Left renal cortex interstitium (tissue), 4 donors: ENCODE measurements at places on chromosomes 5 and 9.

DNA sequence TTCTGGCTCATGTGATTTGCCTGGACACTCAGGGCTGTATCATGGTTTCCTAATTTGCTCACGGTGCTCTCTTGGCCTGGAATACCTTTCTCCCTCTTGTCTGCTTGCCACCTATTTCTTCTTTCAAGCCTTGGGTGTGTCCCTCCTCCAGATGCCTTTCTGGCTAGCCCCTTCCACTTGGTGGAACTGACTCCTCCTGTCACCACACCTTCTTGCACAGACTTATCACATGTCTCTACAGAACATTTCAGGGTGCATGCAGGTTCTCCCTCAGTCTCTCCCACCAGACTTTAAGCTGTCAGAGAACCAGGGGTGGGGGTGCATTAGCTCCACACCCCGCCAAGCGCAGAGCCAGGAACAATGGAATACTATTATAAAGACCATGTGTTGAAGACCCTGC, 1.9 kb downstream of the TBC1D2 start:
- DNase-seq = no peak

DNA sequence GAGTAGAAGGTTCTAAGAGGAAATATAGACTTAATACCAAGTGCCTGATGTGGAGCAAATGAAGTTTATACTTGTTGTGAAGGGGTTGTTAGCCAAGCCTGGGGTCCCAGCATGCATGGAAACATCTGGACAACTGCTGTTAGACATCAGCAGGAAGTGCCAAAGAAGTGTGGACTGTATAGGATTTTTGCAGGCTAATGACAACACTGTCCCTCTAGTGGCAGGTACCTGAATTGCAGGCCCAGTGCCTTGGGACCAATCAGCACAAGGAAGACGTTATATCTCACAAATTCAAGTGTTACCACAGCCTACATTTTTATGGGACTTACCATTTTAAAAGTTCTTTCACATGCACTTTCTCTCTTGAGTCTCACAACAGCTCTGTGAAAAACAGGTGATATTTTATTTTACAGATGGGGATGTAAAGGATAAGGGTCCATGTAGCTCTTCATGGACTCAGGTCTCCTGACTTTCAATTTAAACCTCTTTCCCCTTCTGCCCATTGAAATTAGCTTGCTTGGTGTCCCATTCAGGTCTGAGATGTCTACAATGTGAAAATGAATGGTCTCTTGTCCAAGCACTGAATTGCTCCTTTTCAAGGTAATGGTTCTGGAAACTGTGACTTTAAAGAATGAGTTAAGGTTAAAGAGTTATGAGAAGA, 89.0 kb upstream of the MAP1B start:
- peak; percentile 20 for DNase-seq

DNA sequence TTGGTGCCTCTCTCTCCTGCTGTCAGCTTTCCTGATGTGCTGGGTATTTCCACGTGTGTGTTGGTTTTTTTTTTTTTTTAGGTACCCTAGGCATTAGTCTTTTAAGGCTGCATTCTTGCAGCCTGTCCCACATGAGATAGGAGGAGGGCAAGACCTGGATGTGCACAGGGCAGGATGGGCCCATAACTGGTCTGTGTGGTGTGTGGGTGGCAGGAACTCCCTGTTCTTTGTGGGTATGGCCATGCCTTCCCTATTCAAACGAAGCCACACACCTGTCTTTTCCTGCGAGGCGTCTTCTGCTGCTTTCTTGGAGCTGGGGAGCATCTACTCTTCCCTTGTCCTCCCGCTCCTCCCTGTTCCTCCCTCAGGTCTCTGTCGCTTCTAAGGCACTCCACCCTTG, 6.8 kb downstream of the SYK start:
- DNase-seq = no peak

DNA sequence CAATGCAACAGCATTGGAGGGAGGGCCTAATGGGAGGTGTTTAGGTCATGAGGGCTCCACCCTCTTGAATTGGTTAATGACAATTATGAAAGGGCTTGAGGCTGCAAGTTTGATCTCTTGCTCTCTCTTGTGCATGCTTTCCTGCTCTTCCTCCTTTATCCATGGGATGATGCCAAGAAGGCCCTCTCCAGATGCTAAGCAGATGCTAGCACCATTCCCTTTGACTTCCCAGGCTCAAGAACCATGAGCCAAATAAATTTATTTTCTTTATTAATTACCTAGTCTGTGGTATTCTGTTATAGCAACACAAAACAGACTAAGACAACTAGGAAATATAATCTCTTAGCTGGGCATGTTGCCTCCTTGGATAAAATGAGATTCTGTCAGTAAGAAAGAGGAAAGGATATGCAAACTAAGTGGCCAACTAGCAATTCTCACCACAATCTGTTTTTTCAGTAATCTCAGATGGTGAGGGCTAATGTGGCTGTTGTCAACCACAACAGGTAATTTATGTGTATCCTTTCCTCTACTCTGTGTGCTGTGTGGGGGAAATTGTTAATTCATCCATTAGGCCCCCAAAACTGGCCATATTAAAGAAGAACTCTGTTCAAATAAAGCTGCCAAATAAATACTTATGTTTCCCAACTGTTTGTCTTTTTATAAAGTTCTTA, 269.1 kb upstream of the CD180 start:
- no peak for DNase-seq

GRCh38 chr9:110077925-110078324, 130.0 kb downstream of the C9orf152 start:
- DNase-seq = no peak

DNA sequence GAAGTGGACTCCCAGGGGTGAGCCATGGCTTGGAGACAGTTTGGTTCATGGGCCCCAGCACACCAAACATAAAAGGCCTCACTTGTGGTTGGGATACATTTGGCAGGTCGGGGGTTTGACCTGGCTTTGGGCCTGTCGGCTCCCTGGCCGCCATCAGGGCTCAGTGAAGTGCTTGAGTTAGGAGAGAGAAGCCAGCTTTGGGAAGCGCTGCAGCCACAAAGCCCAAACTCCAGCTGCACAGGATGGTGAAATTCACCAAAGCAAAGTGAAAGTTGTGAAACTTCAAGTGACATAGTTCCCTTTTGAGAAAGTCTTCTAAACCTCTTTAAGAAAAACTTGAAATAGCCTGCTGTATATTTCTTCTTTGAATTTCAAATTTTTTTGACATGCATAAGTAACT, 27.5 kb downstream of the SLC46A2 start:
- no peak for DNase-seq

DNA sequence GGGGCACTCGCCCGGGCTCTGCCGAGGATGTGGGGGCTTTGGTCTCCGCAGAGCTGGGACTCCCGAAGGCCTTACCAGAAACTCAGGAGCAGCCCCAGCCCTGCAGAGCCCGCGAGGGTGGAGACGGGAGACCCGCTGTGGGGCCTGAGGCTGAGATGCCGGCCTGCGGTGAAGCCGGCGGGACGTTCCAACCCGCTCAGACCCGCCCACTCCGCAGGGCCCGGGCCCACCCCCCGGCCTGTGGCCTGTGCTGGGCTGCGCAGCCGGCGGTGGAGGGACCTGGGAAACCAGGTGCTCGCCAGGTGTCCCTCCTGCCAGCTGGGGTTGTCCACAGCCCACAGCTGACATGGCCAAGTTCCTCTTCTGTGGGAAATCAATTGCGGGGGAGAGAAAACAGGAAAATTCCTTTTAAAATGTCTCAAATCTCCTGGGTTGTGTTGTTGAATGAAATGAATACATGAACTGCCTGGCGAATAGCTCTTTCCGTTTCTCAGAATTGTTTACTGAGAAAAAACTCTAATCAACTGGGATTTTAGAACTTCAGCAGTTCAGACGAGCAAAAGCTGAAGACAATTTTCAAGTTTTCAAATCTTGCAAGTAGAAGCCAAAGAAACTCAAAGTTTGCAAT, 49.0 kb upstream of the IRX4 start:
- DNase-seq = no peak

DNA sequence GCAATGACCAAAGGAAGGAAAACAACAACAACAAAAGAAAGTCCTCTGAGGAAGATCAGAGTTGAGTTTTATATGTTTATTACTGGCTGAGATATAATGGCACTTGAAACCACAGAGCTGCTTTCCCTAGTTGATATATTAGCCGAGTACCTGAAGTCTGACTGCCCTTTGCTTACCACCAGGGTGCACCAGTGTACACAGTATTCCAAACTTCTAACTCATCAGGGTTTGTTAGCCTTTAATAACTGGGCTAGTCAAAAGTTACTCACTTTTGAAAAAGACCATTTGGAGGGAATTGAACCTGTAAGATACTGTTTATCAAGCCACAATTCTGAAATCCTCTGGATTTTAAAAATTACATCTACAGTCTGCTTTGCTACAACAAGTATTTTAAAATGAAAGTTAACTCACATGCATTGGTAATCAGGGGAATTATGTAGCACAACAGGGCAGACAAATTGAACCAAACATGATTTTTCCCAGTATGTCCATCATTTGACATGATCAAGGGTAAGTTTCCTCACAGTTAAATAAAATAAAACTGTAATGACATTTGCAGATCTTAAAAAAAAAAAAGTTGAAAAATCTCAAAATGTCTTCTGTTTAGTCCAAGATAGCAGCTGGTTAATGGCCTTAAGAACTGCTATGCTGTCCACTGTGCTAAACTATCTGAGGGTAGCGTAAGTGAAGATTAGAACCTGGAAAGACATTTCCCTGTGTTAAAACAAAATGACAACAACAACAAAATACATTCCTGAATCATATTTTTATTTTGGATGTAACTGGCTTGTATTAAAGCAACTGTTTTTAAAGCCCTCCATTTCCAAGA, 57.3 kb upstream of the C6 start:
- DNase-seq = no peak

DNA sequence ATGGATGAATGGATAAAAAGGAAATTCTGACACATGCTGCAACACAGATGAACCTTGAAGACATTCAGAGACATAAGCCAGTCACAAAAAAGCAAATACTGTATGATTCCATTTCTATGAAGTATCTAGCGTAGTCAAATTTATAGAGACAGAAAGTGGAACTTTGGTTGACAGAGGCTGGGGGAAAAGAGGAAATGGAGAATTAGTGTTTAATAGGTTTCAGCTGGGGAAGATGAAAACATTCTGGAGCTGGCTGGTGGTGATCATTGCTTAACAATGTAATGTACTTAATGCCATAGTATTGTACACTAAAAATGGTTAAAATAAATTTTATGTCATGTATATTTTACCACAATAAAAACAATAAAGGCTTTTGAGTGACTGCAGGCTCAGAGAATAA, 24.2 kb downstream of the PPIC start:
- no peak for DNase-seq
